ENCODE measurements at places on chromosomes 5 and 9.

- DNase-seq = no peak
Measured at GRCh38 chr9:93892748-93893147, 62.4 kb downstream of the BARX1 start.

DNA sequence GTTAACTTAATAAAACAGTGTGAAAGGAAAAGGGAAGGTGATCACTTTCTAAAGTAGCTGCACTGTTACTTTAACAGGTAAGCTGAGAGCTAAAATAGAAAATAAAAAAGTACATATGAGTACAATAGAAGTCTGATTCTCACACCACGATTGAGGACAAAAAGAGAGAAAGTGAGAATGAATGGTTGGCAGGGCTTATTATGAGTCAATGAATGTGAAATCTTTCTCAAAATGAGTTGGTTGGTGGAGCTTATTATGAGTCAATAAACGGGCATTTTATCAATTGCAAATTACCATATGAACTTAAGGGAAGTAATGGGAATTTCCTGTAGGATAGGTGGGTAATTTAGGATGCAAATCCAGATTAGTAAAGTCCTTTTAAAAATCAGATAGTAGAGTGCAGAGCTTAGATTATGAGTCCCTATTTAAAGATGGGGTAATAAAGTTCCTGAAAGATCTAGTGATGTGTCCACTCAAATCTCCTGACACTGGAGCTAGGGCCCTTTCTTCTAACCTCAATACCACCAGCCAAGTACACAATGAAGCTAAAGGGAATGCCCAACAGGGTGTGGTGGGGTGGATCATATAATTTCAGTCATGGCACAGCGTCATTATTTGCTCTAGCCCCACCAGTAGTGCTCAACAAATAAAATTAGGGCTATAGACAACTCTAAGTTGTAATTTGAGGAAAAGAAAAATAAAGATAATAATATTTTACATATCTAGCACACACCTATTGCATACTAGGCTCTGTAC is 21.1 kb upstream of the TLR4 start:
- DNase-seq = no peak

GRCh38 chr5:160363660-160364395 is 6.6 kb downstream of the C1QTNF2 start:
- no peak for DNase-seq

DNA sequence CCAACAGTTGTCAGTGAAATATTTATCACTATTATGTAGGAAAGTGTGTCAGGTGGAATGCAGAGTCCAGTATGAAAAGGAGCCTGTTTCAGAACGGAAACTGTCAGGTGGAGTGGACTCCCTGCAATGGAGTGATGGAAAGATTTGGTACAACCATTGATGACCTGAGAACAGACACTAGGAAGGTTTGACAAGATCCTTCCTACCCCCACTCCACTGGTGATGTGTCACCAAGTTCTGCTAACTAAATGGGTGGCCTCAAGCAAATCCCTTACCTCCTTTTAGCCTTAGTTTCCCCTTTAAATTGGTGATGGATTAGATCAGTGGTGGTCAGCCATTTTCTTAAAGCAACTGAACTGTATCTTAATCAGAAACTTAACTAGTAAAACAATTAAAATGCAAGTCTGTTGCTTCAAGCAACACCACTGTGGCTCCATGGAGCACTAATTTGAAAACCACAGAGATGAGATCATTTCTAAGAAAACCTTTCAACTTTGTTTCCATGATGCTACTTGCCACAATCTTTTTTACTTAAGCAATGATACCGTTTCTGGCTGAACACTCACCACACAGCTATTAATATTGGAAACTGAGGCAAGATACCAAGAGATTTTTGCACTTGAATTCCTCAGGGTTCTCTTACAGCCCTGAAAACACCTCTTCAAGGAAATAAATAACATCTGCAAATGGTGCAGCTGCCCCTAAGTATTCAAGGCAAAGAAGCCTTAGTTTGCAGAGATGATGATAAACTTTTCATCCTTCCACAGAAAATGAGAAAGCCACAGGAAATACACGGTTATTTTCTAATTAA is 140.6 kb downstream of the ERCC6L2 start:
- DNase-seq = no peak

GRCh38 chr5:142803428-142804125 is 33.4 kb downstream of the ARHGAP26 start:
- no peak for DNase-seq

- DNase-seq = peak; percentile 18
Measured at GRCh38 chr5:135087950-135088349, 53.9 kb upstream of the PITX1 start.
